ENCODE measurements at places on chromosomes 16 and 17.
A peak's percentile ranks its signal among the peaks of the same experiment; 100 is the strongest.

DNA sequence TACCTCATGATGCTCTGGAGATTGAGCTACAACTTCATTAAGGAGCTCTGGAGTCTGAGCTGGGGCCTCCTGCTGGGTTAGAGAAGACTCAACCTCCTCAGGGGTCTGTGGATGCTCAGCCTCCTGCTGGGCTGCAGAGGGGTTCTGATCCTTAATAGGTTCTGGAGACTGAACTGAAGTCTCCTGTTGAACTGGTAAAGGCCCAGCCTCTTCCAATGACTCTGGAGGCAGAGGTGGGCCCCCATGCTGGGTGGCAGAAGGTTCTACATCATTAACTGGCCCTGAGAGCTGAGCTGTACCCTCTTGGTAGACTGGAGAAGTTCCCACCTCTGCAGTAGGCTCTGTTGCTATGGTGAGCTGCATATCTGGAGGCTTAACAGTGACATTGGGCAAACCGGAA, 48.1 kb upstream of the TMEM97 start:
- no peak for DNase-seq

DNA sequence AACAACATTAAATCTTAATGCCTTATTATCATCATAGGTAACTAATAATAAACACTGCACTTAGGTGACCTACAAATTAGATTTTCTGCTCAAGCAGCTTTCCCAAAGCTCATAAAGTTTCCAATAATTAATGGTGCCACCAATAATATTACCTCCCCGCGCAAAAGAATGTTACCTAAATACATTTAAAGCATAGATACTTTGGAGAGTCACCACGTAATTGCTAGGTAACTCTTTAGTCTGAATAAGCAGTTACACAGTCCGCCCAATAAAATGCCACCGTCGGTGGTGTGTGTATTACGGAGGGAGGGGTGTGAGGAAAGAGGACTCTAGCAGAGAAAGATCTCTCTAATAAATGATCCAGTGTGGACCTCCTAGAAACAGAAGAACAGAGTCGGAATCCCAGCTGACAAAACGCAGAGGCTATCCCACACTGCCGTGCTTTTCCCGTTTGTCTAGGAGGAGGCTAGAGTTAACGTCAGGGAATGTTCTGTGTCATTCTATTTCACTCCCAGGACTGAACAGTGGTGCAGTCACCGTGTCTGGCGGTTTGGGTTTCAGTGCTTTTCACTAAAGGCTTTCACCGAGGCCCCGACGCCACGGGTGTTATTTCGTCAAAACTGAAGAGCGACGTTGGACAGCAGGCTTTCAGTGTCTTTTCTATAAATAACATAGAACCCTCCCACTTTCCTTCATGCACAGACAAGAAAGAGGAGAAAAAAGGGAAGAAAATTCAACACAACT, 630 bp downstream of the RNFT1 start:
- peak; percentile 15 for DNase-seq

DNA sequence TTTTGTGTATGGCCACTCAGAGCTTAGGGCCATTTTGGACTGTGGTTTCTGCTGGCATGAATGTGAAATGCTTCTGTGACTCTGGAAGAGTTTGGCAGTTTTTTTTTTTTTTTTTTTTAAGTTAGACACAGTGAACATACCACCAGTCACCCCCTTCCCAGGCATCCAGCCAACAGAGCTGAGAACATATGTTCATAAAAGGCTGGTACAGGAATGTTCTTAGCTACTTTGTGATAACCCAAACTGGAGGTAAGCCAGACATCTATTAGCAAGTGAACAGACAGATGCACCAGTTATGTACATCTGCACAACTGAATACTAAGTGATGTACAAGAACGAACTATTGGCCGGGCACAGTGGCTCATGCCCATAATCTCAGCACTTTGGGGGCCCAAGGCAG, 92.7 kb downstream of the ABCC1 start:
- no peak for DNase-seq

DNA sequence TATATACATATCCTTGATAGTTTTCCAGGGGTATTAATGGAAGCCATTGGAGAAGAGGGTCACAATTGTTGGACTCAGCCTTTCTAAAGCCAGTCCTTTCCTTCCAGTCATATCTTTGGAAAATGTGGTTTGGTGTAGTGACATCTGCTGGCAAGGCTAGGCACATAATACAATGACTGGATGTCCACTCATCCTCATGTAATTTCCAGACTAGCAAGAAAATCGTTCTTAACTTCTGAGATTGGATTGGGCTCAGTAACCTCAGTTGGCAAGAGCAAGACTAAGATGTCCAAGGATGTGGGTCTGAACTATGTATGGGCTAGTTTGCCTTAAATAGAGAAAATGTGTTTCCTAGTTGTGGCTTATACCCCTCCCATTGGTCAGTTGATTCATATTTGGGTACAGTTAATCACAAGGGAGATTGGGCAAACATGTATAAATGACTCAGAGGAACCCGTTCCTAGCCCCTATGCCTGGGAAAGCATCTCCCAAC, 8.7 kb upstream of the KAT7 start:
- no peak for DNase-seq

- DNase-seq: no peak
Observed at GRCh38 chr16:66245072-66245471, 121.4 kb upstream of the CDH5 start.

DNA sequence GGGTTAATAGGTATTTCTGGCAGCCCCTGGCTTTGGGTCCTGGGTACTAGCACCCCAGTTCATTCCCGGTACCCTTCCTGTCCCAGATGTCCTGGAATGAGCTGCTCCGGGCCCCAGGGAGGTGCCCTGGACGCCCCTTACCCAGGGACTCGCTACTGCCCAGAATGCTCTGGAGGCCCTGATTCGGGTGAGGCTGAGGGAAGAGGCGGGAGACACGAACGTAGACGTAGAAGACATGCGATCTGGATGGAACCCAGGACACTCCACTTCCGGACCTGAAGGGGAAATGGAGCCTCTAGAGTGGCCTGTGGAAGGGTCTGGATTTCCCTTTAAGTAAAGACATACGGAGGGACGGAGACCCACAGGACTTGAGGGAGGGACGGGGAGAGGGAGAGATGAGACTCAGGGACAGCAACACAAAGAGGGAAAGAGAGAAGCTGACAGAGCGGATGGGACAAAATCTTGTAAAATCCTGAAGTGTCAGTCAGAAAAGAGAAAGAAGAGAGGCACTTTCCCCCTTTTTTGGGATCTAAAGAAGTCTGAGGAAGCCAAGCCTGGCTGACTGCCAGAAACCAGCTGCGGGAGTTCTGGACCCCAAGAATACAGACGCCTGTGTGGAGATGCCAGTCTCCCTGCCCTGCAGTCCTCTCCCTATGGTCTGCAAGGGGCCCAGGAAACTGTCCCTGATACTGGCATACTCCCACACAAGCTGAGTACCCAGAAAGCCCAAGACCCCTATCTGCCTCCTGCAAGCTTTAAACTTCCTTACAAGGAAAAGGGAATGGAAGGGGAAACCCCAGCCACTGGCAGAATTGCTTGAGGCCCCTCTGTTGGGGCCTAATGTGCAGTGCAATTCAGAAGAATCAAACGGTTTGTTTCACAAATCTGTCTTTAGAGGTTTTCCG, 1.0 kb upstream of the HOXB13 start:
- DNase-seq: no peak

- DNase-seq: no peak
Observed at GRCh38 chr17:61943117-61943516, 15.3 kb upstream of the INTS2 start.

GRCh38 chr16:12716658-12717057, 87.0 kb downstream of the CPPED1 start:
- DNase-seq: no peak

GRCh38 chr16:64950262-64950661, 171.6 kb downstream of the CDH11 start:
- DNase-seq: no peak

GRCh38 chr16:68519225-68519745, 19.8 kb upstream of the ZFP90 start:
- no peak for DNase-seq

DNA sequence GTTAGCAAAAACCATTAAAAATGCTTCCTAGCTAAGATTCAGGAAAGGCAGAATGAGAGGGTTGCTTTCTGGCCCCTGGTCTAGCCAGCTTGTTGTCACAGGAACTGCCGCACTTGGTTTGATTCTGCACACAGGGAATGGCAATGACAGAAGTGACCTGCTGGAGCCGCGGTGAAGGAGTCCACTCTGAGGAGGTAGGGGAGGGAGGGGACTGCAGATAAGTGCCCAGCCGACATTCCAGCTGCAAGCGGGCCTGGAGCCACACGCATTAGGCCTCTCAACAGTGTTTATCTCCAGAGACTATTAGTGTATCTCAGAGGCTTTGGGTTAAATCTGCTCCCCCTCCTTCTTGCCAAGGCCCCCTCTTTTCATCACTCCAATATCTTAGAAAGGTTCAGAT, 38.6 kb downstream of the CDRT15 start:
- DNase-seq: no peak

DNA sequence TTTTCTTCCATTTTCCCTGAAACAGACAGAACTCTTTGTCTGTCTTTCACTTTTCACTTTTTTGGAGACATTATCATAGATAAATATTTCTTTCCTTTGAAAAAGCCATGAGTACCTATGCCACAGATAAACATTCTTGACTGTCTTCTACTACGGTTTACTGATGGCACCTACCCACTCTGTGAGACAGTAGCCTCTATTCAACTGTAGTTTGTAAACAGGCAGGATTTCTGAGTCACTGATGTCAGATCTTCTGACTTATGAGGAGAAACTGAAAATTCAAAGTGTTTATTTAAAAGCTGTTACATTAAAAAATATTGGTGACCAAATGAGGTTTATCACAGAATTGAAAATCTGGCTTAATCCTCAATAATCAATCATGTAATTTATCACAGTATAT, 658.4 kb downstream of the TOX3 start:
- no peak for DNase-seq

DNA sequence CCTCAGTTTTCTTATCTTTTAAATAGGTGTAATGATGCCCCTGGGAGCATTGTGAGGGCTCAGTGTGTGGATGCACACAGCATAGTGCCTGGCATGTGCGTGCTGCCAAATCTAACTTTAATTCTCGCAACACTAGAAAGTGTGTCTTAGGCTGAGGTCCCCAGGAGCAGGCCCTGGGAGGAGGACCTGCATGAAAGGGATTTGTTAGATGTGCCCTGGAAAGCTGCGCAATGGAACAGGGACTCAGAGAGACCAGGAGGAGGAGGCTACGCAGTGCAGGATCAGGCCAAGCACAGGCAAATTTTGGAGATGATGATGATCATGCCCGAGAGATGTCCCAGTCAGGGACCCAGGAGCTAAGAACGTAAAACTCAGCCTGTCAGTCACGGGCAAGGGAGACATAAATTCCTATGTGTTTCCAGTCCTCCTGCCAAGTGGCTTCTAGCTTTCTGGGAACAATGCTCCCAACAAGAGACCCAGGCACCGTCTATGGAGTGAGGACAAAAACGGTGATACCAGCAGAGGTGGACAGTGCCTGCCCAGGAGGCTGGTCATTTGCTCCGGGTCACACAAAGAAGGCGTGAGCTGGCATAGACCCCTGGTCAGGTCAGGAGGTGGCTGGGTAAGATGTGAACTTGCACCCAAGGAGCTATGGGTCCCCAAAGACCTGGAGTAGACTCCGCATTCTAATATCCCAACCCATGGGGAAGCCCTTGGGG, 352.2 kb upstream of the TNRC6C start:
- DNase-seq: no peak

GRCh38 chr16:49824593-49824992, 31.3 kb downstream of the ZNF423 start:
- DNase-seq: no peak

- DNase-seq: no peak
Observed at GRCh38 chr17:47836601-47837000, 4.5 kb downstream of the SCRN2 start.

DNA sequence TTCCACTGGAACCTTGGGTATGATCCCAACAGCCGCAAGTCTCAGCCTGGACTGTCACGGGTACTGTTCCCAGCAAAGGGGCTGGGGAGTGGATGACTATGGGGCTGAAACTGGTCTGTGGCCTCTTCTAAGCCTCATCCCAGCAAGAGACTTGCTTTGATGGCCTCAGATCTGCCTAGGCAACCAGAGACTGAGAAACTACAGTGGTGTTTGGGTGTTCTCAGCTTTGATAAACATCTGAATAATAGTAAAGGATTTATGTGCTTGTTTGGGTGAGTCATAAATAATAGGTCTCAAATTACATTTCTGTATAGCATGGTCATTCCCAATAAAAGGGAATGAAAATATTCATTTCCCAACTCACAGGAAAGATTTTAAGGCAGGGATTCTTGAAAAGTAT, 30.2 kb upstream of the ULK2 start:
- no peak for DNase-seq

- peak; percentile 99 for DNase-seq
Observed at GRCh38 chr17:49191917-49192741, 18.2 kb downstream of the GNGT2 start.

DNA sequence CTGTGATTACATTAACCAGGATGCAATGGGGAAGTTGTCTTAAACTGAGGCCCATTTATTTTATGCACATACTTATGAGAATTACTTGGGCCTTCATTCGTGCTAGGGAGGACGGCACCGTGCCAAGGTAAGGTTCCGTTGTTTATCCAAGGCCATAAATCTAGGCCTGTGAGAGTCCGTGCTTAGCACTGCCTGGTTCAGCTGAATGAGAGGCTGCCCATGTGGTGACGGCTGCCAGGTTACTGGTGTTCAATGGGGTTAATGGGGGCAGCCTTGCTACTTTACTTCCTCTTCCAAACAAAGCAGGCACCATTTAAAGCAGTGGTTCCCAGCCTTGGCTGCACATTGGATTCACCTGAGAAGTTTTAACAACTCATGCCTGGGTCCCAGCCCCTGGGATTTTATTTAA, 135.1 kb upstream of the NOL11 start:
- no peak for DNase-seq

- no peak for DNase-seq
Observed at GRCh38 chr17:69254187-69254586, 25.6 kb upstream of the ABCA10 start.

DNA sequence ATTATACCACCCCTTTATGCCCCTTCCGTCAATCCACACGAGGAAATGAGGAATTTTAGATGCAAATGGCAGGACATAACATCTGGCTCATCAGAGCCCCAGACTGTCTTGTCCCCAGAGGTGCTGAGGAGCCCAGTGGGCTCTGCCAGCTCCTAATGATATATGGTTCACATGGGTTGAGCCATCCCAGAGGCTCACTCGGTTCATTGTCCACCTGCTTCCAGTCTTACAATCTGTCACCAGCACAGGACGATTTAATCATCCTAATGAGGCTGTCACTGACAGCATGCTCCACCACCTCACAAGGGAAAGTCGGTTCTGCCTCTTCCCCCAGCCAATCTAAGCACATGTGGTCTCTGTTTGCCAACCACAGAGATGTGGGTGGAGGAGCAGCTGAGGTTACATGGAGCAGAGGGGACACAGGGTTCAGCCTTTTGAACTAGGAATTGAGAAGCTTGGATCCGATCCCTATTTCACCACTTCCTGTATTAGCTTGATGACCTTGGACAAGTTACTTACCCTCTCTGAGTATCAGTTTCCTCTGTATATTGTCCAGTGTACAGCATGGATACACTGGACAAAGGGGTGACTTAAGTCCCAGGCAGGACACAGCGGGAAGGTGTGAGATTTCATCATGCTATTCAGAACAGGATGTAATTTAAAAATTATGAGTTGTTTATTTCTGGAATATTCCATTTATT, 27.0 kb upstream of the DHX8 start:
- no peak for DNase-seq

- no peak for DNase-seq
Observed at GRCh38 chr16:89484923-89485679, 5.3 kb downstream of the ANKRD11 start.

Measured in activated CD4-positive, alpha-beta T cell treated with anti-CD3 and anti-CD28 coated beads, Interleukin-2, amount 50 U/mL, for 24 hours (primary cell).